Large intestine (tissue), 12 donors: ENCODE measurements at places on chromosomes 5 and 9. TPM values are rescaled to one million over a fixed set of nuclear protein-coding genes. Genes with fewer than 3 reads are reported as not detected.

SPATA31A3 gene
- polyA plus RNA-seq = not detected

RFESD gene
- 3.2 TPM for polyA plus RNA-seq

GEMIN5 gene
- polyA plus RNA-seq = 12.7 TPM

PTPRD gene
- polyA plus RNA-seq = 12.0 TPM

GOLGA2 gene
- polyA plus RNA-seq = 88.0 TPM

MYORG gene
- 60.9 TPM for polyA plus RNA-seq

PRSS3 gene
- 97.9 TPM for polyA plus RNA-seq

CD14 gene
- 13.2 TPM for polyA plus RNA-seq

TNFSF8 gene
- polyA plus RNA-seq = 0.25 TPM

BICD2 gene
- 11.8 TPM for polyA plus RNA-seq

DND1 gene
- 0.22 TPM for polyA plus RNA-seq

BTNL3 gene
- 158 TPM for polyA plus RNA-seq

ANKRD31 gene
- 0.21 TPM for polyA plus RNA-seq

COL5A1 gene
- 79.9 TPM for polyA plus RNA-seq

PFN3 gene
- not detected for polyA plus RNA-seq

SHISAL2B gene
- polyA plus RNA-seq = 0.06 TPM

OR1J2 gene
- polyA plus RNA-seq = not detected

PCDHA13 gene
- polyA plus RNA-seq = 0.72 TPM

LCN10 gene
- polyA plus RNA-seq = 7.8 TPM

TMEM8B gene
- polyA plus RNA-seq = 33.8 TPM

C9 gene
- polyA plus RNA-seq = 0.04 TPM

GRIN1 gene
- 2.6 TPM for polyA plus RNA-seq

PCDHA4 gene
- polyA plus RNA-seq = 1.3 TPM

CCDC152 gene
- polyA plus RNA-seq = 30.3 TPM

QRFP gene
- polyA plus RNA-seq = 0.36 TPM

KIF20A gene
- 13.8 TPM for polyA plus RNA-seq

SLIT3 gene
- 18.3 TPM for polyA plus RNA-seq

ADAMTS12 gene
- polyA plus RNA-seq = 4.2 TPM

UNC5A gene
- 1.0 TPM for polyA plus RNA-seq

CBY3 gene
- 1.2 TPM for polyA plus RNA-seq

PSD2 gene
- 0.99 TPM for polyA plus RNA-seq

GPR151 gene
- polyA plus RNA-seq = 0.04 TPM
